ENCODE measurements at places on chromosomes 5 and 9.

GRCh38 chr9:88949961-88950340, 41.3 kb upstream of the S1PR3 start:
- no peak for DNase-seq

DNA sequence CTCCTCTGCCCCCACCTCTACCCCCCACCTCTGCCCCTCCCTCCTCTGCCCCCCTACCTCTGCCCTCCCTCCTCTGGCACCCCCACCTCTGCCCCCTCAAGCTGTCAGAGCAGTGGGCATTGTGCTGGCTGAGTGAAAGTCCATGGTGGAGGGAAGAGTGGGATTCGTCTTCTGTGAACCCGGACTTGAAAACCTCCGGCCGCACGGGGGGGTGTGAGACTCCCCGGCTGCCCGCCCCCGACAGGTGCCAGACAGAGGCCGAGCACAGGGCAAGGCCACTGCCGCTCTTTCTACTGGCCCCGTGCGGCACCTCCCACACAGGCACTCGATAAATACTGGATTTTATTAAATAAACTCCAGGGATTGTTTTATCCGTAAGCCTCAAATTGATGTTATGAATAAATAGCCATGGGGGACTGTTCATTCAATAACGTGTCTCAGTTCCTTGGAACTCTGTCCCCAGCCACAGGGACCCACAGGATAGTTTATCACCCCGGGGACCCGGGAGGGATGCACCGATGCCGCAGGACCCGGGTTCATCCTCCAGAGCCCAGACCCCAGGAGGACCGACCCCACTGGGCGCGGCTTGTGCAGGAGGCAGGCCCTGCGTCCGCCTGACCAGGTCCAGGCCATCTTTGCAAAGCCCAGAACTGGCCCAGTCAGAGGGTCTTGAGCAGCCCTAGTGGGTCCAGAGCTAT, 2.6 kb upstream of the QRFP start:
- DNase-seq = no peak

- DNase-seq = no peak
These were observed 16.4 kb downstream of the ISL1 start for GRCh38 chr5:51399643-51400006.

DNA sequence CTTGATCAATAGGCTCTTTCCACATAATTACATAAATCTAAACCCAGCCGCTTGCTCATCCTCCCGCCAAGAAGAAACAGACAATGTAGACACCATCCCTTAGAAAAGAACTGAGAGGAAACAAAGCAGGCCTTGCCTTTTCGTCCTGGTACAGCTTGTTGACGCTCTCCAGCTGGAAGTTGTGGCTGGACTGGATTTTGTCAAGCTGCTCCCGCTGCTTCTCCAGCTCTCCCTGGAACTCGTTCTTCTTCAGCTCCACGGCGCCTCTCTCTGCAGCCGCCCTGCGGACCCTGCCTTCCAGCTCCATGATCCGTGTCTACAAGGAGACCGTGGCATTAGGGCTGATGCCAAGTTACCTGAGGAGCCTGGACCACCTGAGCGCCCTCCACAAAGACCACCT, 22.1 kb downstream of the GOLM1 start:
- no peak for DNase-seq

- no peak for DNase-seq
These were observed 13.1 kb downstream of the CENPH start for GRCh38 chr5:69202497-69202896.

- DNase-seq = peak; percentile 84
These were observed 50.7 kb upstream of the UBAC1 start for GRCh38 chr9:136011703-136012496.

DNA sequence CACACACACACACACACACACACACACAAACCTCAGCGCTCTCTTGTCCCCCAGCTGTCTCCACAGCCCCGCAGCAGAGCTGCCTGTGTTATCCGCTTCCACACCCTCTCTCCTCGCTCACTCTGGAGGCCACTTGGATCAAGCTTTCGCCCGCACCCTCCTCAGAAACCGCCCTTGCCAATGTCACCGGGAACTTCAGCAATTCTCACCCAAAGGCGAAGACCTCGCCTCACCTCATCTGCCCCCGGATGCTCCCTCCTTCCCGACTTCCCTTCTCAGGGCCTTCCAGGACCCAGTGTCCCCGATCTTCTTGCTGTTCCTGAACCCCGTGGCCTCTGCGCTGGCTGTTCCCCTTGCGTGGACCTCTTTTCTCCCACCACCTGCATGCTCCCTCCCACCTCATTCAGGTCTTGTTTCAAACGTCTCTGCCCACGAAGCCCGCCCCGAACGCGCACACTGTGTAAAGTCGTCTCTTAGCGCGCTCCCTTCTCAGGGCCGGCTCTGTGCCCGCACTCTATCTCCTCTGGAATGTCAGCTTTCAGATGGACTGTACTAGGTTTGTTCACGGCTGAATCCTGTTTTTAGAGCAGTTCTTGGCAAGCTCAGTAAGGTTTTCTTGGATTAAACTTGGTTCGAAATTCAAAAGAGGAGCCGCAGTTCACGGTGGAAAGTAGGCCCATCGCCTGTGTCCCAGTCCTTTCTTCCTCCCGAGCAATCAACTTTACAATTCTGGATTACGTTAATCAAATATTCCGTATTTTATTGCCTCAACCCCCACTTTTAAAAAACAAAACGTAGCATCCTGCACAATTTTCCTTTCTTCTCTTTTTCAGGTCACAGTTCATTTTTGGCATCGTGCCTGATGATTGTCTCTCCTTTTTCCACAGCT, 1.0 kb upstream of the TRIM7 start:
- no peak for DNase-seq

- DNase-seq = peak; percentile 71
These were observed 118.1 kb upstream of the SMIM23 start for GRCh38 chr5:171667341-171668096.

DNA sequence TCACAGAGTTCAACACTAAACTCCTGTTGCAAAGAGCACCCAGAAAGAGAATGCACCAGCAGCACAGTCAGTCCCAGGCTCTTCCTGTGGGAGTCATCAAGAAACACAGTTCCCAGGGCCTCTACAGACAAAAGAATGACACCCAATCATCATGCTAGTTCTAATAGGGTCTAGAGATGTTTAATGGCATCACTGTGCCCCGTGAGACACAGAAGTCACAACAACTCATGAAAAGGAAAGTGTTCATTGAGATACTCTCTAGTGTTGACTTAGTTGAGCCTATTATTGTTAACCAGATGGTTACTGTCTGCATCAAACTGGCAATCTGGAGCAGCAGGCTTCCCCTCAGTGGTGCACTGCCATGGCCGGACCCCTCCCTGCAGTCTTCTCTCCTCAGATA, 1.6 kb downstream of the KLHL3 start:
- DNase-seq = peak; percentile 90

All from lung microvascular endothelial cell (primary cell).